ENCODE measurements at places on chromosomes 16 and 17.

DNA sequence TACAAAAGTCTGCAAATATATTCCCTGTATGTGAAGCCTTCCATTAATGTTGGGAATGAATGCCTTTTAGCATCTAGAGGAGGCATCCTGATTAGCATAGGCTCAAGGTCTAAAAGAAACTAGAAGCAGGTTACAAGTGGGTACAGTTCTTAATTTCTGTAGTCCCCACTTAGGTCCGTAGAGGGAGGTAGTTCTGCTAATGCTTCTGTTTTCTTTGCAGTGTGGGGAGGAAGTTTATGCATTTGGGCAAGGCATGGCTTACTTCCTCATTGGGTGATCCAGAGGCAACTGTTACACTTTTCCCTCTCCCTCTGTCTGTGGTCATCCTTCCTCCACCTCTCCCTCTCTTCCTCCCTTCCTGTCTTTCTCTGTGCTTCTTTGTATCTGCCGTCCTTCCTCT, 108.4 kb upstream of the ZKSCAN2 start:
- no peak for DNase-seq

- no peak for DNase-seq
Measured at GRCh38 chr17:78048346-78049292, 79.9 kb downstream of the TMC6 start.

GRCh38 chr17:14318918-14319205, 18.0 kb downstream of the HS3ST3B1 start:
- DNase-seq: no peak

DNA sequence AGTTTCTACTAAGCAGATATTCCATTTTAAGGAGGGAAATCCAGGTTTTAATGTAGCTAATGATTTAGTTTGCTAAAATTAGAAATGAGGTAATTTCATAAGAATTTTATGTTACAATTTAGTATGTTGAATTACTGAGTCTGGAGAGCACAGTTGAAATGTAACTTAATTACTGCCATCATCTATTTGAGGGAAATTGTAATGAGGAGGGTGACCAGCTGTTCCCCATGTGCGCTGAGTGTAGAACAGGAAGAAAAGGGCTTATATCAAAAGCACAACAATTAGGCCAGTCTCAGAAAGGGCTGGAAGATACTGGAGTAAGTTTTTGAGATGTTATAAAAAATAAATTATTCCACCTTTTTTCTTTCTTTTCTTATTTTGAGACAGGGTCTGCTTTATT, 735.1 kb upstream of the GOT2 start:
- DNase-seq: no peak

- no peak for DNase-seq
Measured at GRCh38 chr17:2062571-2063183, 7.8 kb downstream of the HIC1 start.

GRCh38 chr17:82148997-82149396, 51.0 kb upstream of the FASN start:
- no peak for DNase-seq

DNA sequence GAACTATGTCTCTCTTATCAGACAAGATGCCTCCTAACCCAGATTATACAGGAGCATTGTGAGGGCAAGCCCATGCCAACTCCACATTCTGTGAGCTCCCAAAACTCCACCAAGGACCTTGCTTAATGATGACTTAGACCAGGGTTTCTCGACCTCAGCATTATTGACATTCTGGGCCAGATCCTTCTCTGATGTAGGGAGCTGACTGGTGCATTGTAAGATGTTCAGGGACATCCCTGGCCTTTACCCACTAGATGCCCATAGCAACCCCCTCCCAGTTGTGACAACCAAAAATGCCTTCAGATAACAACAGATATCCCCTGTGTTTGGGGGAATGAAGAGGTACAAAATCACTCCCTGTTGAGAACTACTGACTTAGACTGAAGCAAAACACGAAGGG, 43.6 kb downstream of the HOXB1 start:
- DNase-seq: no peak

- no peak for DNase-seq
Measured at GRCh38 chr16:2749476-2749875, 3.0 kb upstream of the SRRM2 start.

GRCh38 chr16:74113545-74113944, 183.1 kb upstream of the PSMD7 start:
- DNase-seq: no peak

DNA sequence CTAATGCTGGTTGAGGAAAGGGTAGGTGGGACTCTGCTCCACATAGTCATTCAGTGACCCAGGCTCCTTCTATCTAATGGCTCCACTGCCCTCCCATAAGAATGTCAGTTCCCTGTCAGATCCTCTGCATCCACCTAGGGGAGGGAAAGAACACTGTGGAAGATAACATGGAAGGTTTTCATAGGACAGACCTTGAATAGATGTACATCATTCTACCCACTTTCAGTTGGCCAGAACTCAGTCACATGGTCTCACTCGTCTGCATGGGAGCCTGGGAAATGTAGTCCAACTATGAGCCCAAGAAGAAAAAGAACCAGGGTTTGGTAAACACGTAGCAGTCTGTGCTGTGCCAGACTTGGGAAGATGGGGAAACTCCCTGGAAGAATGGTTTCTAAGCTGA, 27.1 kb upstream of the SCNN1B start:
- DNase-seq: no peak

GRCh38 chr16:1929578-1930337, 11.5 kb upstream of the HS3ST6 start:
- peak; percentile 99 for DNase-seq

- DNase-seq: no peak
Measured at GRCh38 chr16:7140899-7141298, 191.7 kb upstream of the RBFOX1 start.

- DNase-seq: no peak
Measured at GRCh38 chr17:56160422-56160821, 7.1 kb downstream of the ANKFN1 start.

DNA sequence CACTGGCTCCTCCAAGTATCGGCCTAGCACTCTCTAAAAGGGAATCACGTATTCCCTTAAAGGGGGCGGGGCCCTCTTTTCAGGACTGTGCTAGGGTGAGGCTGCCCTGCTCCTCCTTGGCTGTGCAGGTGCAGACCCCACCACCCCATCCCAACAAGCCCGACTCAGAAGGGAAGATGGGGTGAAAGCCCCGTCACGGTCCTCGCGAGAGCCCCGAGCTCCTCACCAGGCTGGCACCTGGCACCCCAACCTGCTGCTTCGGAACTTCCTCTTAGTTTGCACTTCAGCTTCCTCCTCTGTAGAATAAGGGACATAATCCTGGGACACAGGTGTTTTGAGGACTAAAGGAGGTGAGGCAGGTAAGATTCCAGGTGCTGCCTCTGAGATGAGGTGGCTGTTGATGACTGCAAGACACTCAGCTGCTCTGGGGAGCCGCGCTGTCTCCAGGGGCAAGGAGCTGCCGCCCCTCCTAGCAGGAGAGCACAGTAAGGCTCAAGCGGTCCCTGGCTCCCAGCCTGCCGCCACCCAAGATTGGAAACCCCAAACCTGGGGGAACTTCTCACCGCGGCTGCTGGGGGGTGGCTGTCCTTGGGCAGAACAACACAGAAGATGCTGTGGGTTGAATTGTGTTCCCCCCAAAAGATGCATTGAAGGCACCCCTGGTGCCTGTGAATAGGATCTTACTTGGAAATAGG, 88.8 kb downstream of the MGAT5B start:
- DNase-seq: no peak

DNA sequence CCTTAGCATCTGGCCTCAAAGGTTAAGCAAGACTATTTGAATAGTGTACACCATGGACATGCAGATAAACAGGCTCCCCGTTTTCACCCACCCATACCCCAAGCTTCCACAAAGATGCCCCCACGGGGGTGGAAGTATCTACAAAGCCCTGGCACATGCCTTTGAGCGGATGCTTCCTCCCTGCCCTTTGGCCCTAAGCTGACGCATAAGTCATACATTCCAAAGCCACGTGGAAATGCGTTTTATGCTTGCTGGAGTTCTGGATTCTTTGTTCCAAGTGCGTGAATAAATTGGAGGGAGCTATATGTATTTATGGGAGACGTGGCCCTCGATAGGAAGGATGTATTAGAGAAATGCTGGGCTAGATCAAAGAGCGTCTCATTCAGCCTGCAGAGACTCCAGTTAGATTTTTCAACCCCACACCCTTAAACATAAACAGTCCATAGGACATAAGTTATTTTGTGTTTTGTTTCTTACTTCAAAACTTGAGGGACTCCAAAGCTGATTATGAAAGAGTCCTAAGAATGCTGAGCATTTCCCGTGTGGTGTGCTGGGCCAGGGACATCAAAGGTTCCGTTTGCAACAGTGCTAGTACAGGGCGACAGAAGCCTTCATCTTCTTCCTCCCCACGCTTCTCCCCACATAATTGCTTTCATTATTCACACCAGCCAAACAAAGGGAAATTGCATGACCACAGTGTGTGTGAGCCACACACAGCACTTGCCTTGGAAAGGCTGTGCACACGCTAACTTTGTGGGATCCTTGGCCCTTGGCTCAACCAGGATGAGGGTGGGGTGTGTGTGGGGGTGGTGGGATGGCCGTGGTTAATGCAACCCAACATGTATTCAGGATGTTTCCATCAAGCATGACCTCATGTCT, 73.6 kb downstream of the WIPI1 start:
- DNase-seq: no peak

DNA sequence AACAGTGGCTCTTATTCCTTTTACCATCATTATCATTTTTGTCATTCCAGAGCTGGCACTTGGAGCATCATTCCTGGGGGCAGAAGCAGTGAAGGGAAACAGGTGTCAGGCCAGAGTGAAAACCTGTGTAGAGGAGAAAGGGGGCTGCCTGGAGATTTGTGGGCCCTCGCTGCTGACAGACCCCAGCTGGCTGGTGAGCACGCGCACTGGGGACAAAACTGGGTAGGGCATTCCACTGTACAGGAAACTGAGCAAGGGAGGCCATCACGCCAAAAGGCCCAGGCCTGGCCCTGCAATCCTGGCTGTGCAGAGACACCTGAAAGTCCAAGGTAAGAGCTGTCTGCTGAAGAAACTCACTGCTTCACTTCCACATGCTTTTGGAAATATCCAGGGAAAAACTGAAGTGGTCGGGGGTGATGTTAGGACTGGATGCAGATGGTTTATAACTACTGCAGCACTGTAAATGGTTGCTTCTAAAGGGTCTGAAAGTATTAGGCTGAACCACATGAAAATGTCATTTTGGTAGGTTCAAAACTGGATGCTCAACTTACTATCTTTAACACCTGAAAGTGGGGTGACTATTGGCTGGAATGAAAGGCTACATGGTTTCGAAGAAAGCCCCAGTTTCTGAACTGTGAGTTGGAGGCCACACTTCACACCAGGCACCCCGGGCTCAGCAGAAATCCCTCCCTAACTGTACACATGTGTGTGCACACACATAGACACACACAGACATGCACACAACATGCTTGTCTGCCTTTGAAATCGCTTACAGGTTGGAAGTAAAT, 225.0 kb downstream of the C16orf78 start:
- no peak for DNase-seq

- DNase-seq: no peak
Measured at GRCh38 chr16:8032406-8032805, 557.9 kb downstream of the TMEM114 start.

DNA sequence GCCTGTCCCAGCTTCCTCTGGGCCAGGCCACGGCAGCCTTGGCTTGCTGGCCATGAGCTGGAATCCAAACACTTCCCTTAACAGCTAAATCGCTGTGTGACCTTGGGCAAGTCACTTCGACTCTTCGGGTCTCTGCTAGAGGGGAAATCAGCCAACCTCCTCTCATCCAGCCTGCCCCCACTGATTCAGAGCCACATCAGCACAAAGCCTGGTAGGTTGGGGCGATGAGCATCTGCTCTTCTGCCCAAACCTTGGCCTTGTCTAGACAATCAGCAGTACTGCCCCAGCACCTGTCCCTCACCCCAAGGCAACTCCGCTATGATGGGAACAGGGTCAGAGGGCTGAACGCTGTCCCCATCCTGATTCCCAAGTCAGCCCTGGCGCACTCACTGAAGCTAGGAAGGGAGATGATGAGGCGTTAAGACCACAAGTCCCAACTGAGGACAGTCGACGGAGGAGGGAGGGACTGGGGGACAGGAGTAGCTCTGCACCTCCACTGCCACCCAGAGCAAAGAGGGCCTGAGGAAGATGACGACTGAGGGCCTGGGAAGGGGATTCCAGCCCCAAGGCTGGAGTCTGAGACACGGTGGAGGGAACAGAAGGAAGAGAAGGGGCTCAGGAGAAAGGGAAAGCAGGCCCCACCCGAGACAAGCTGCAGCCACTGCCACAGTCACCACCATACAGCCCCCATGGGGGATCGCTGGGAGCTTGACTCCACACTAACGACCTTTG, 1.3 kb downstream of the CLUH start:
- no peak for DNase-seq

DNA sequence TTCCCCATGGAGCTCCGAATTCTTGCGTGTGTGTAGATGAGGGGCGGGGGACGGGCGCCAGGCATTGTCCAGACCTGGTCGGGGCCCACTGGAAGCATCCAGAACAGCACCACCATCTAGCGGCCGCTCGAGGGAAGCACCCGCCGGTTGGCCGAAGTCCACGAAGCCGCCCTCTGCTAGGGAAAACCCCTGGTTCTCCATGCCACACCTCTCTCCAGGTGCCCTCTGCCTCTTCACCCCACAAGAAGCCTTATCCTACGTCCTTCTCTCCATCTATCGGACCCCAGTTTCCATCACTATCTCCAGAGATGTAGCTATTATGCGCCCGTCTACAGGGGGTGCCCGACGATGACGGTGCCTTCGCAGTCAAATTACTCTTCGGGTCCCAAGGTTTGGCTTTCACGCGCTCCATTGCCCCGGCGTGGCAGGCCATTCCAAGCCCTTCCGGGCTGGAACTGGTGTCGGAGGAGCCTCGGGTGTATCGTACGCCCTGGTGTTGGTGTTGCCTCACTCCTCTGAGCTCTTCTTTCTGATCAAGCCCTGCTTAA, 617 bp upstream of the SENP3 start:
- DNase-seq: peak; percentile 87

DNA sequence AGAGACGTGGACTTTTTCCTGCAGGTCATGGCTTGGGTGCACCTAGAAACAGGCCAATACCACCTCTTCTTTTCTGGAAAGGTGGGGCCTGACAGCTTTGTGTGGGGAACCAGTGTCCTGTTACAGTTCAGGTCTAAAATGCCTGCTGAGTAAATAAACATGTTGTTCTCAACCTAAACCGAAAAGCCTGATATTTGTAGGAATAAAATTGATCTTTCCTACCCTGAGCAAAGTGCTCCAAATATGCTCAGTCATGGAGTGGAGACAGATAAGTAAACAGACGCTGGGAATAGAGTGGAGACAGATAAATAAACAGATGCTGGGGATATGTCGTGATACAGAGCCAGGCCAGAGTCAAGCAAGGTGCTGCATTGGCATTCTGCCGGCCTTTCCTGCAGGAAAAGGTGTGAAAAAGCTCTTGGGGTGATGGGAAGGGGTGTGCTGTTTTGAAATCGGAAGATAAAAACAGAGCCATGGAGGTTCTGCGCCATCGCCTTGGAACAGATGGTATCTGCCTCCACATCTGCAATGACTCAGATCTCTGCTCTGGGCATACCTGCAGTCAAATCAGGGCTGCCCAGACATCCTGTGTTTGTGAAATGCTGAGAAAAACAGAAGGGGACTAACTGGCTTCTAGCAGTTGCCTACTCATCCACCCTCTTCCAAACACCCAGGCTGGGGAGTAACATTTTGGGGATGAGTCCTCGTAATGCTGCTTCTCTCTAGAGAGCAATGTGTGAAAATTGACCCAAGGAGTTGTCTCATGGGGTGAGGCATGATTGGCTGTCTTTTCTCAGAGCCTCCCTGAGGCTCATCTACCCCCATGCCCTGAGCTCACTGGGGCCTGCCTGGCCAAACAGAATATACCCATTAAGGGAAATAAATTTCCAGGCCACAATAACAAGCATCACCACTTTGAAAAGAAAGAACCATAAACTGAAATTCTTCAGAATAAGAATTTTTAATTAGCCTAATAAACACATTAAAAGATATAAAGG, 16.8 kb upstream of the TRPV2 start:
- peak; percentile 39 for DNase-seq

Data from GM12892 (cell line).